ENCODE measurements at places on chromosomes 4 and X. TPM values are rescaled to one million over a fixed set of nuclear protein-coding genes. Genes with fewer than 3 reads are reported as not detected.

The SUPT20HL2 gene
- total RNA-seq = not detected

The CXCL5 gene
- total RNA-seq = 0.12 TPM

The RHOXF2 gene
- not detected for total RNA-seq

The PCDH19 gene
- 0.64 TPM for total RNA-seq

The ASMT gene
- total RNA-seq = not detected

The ATOH1 gene
- total RNA-seq = not detected

The RAB9B gene
- 0.16 TPM for total RNA-seq

- no peak for ATAC-seq
Observed at GRCh38 chrX:126338916-126339315, 172.8 kb upstream of the DCAF12L2 start.

GRCh38 chr4:158410272-158410671, 111.4 kb upstream of the RXFP1 start:
- no peak for ATAC-seq

DNA sequence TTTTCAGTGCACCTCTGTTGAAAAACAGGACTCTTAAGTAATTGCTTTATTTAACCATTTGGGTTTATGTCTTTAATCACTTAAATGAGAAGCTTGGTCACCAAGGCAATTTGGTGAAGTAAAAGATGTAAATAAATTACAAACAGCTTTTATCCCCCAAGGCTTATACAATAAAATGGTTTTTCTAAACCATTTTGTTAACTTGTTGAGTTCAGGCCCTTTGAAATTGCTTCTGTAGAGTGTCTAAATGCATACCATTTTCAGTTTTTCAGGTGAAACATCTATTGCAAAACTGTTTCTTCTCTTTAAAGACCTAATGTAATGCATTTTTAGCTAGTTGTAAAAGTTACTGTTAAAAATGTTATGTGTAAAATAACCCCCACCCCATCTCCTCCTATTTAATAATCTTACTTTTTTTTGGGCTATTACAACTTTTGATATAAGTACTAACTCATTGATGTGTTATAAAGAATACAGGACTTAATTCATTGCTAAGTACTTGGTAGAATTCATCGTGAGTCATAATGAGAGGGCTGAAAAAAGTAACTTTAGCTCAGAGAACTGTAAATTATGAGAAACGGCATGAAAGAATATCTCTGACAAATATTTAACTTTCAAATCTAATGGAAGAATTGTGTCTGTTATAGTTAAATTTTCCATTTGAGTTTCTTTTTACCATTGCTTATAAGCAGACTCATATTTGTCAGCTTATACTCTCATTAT, 4.5 kb downstream of the RAPGEF2 start:
- ATAC-seq = no peak

- ATAC-seq = no peak
Observed at GRCh38 chr4:118326585-118326984, 26.2 kb downstream of the PRSS12 start.

DNA sequence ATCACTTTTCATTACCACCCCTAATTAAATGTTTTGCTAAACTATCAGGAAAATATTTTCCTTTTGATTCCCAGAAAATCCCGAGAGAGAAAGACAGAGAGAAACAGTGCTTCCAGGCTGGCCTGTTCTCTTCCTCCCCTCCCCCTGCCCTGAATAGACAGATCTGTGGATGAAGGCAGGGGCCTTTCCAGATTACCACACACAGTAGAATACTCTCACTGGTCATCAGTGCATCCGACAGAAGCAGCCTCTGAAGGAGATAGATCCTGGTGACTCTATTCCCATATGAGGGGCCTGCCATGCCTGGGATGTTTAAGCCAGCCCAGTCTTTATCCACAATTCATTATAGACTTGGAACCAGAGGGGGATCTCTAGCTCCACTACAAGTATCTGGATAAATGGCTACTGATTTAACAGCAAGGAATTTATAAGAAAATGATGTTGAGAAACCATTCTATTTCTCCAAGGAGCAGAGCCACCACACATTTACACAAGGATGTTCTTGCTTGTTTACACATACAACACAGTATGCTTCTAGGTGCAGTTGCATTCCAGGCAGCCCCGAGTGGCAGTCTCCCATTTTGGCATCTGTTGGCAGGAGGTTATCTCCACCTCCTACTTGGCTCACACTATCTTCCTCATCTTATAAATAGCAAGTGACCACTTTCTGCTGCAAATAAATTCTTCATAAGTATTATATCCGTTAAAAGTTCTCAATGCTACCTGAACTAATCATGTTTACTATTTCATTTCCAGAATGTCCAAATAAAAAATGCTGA, 115.8 kb downstream of the HS6ST2 start:
- ATAC-seq = no peak

GRCh38 chr4:122221322-122221721, 69.2 kb downstream of the BLTP1 start:
- ATAC-seq = no peak

- no peak for ATAC-seq
Observed at GRCh38 chr4:83658806-83659205, 122.9 kb downstream of the GPAT3 start.

- no peak for ATAC-seq
Observed at GRCh38 chr4:1217366-1217765, 31.6 kb downstream of the CTBP1 start.

DNA sequence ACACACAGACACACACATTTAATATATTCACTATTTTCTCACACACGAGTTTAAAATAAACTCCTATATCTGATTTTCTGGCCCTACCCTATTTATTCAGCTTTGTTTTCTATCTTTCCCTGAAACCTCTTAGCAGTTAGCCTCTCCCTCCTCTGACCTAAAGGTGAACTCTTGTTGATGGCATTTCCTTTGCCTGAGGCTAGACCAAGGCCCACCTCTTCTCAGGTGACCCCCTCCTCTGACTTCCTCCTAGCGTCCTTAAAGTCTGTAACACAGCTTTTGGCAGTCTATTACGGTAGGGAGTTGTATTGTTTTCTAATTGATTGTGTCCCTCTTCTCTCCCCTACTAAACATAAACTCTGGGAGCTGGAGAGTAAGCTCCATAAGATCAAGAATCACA, 1.7 kb upstream of the SRPX2 start:
- ATAC-seq = peak; percentile 34

GRCh38 chr4:20356565-20356964, 104.9 kb downstream of the SLIT2 start:
- ATAC-seq = no peak

DNA sequence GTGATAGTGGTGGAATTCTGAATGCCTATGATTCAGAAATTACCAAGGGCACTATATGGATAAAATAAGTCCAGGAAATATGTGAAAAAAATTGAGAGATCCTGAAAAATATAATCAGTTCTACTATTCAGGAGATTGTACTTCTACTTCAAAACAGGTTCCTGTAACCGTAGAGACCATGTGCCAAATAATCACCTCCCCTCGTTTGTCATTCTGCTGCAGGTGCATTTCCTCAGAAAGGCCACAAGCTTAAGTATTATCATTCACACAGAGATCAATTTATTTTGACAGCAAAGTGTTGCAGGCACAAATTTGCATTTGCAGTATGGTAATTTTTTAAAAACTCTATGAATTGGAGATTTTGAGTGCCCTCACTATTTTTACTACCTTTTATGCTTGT, 1000.0 kb downstream of the CCSER1 start:
- no peak for ATAC-seq

All from esophagus mucosa (tissue), 1 donor.